ENCODE measurements at places on chromosomes 1 and 21. TPM values are rescaled to one million over a fixed set of nuclear protein-coding genes. Genes with fewer than 3 reads are reported as not detected.

- H3K27ac ChIP-seq = no peak overlapping the region
- peaks cover 61% of the 10 kb centered on the region for H3K36me3 ChIP-seq
- H3K4me3 ChIP-seq = no peak overlapping the region
- DNase-seq = no peak
Measured at GRCh38 chr1:43432171-43432860, 21.4 kb downstream of the HYI start.

DNA sequence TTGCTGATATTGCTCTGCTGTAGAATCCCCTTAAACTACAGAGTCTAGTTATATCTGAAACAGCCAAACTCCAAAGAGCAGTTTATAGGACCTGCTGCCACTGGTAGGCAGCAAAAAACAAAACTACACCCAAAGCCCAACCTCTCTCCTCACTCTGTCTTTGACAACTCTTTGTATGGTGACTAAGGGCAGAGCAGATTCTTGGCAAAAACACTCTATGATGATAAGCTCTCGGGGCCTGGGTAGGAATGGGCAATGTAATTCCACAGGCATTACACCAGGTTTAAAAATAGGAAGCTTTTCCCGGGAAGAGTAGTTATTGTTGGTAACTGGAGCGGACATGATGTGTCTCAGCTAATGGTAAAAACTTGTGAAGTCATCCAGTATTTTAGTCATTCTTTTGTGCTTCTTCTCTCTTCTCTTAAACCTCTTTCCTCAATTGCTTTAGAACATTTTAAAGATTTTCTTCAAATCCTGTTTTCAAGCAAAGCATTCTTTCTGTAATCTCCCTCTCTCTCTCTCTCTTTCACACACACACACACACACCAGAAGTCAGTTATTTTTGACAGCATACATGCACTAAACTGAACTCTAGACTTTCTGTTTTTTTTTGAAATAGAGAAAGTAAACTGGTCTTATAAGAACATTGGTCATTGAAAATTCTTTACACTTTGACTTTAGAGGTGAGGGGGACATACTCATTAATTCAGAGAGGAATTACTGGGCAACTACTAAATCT is 193.5 kb downstream of the PAPPA2 start:
- no peaks in the 10 kb centered on the region for H3K27me3 ChIP-seq
- no peak overlapping the region for H3K27ac ChIP-seq
- no peaks in the 10 kb centered on the region for H3K4me1 ChIP-seq
- H3K36me3 ChIP-seq = no peaks in the 10 kb centered on the region

- no peaks in the 10 kb centered on the region for H3K27me3 ChIP-seq
- H3K27ac ChIP-seq = no peak overlapping the region
- H3K4me3 ChIP-seq = no peak overlapping the region
- no peaks in the 10 kb centered on the region for H3K4me1 ChIP-seq
- DNase-seq = peak; percentile 11
Measured at GRCh38 chr21:30839304-30839703, 9.7 kb upstream of the KRTAP7-1 start.

Gene PROX1
- 7.6 TPM for total RNA-seq

All from lung (tissue), 17 donors.